Stimulated activated CD8-positive, alpha-beta memory T cell treated with anti-CD3 and anti-CD28 coated beads, Interleukin-4, amount 100 ng/mL, for 4 hours (primary cell): ENCODE measurements at places on chromosomes 16 and 17.

DNA sequence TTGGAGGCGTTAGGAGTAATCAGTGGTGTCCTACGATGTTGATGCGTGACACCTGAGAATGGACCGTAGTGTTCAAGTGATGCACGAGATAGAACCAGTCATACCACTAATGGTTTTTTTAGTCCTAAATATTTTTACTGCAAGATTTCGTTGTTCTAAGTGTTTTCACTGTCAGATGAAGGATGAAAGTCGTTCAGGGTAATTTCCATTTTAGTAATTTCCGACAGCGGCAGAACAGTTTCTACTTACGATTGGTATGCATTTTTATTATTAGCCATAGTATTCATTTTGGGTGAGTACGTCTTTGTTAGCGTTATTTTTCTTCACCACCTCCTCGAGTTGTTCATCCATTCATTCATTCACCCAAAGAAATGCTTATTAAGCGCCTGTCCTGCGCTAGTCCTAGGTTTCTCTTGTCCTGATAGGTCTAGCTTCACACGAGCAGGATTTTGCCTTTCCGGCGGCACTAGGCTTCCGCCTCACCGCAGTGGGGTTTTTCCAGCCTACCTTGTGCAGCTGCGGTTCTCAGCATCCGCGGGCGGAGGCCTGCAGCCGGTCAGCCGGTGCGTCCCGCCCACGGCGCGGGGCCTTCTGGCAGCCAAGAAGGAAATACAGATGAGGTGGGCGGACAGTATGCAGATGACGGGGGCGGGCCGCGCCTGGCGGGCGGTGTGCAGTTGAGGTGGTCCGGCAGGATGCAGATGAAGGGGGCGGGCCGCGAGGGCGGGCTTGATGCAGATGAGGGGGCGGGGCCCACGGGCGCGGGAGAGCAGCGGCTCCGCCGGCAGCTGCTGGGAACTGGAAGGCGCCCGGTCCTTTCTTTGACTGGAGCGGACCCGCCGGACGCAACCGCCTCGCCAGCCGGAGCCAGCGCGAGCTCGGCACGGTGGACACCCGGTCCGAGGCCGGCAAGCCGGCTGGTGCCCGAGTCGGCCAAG is 146.4 kb downstream of the SPECC1 start:
- peak; percentile 84 for DNase-seq

DNA sequence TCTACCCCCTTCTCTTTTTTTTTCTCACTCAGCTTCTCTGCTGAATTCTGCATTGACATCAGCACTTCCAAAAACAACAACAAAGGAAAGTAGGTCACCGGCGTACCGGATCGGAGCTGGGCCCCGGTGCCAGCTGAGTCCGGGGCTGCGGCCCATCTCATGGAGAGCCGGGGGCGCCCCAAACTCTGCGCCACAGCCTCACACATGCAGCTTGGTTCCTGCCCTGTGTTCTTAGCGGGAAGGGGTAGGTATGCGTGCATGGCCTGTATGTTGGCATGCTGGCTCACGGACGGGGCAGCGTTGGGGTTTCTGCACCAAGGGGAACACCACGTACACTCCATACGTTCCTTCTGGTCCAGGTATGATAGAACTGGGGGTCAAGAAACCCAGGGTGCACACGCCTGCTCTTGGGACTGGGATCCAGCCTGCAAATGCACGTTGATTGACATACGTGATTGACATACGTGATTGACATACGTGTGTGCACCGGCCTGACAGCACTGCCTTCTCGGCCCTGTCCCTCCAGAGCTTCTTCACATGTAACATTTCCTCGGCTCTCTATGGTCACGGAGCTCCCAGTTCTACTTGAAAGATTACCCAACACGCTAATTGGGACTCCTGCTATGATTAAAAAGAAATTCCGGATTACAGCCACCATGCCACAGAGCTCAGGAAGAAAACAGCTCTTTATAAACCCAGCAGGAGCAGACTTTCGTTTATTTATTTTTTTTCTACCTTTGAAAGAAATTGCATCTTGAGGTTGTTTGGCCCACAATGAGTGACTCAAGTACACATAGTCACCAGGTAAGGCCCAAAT is 88.7 kb downstream of the RPA1 start:
- DNase-seq = no peak

DNA sequence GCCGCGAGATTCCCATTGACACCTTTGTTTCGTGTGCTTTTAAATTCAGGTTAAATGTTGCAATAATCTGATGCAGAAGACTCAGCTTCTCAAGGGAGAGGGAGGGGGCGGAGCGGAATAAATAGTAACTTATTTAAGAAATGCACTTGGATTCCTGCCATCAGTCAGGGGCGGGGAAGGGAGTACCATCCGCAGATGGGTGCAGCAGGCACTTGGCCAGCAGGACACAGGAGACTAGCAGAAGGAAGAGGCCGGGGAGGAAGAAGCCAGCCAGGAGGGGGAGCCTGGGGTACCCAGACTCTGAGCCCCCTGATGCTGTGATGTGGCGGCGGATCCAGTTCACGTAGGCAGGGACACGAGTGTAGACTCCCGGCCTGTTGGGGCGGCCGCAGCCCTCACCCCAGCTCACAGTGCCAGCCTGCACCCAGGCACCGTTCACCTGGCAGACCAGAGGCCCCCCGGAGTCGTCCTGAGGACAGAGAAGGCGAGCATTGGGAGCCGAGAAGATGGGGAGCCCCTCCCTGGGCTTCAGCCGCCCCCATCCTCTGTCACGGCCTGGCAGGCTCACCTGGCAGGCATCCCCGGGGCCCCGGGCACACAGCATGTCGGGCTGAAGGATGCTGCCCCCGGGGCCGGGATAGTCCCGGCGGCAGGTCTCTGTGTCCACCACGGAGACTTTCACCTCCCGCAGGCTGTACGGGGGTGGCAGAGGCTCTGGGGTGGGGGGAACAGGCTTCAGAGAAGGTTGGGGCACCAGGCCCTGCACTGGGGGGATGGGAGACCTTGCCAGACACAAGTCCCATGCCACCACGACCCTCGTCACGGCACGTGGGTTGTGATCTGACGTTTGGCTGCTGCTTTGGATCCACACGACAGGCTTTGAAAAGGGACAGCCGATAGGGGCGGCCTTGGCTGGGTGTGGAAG is 3.2 kb downstream of the TPSG1 start:
- DNase-seq = no peak

GRCh38 chr16:85085721-85086120 is 26.6 kb downstream of the CIBAR2 start:
- DNase-seq = no peak

DNA sequence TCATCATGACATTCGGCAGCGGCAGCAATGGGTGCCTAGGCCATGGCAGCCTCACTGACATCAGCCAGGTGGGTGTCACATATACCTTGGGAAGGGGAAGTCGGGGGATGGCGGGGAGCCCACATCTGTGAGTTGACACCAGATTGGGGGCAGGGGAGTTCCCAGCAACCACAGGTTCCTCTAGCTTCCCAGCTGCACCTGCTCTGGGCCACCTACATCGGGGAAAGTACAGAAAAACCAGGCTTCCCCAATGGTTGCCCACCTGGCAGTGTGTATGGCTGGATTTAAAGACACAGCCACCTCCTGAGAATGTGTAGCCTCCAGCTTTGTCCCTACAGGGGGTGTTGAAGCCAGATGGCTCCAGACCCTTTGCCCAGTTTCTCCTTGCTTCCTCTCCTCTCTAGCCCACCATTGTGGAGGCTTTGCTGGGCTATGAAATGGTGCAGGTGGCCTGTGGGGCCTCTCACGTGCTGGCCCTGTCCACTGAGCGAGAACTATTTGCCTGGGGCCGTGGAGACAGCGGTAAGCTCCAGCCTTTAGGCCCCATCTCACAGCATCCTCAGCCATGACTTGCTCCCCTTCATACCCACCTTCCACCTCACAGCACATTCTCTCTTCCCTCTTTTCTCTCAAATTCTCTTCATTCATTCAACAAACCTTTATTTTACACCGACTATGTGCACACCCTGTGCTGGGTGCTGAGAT is 5.0 kb upstream of the TRAF4 start:
- DNase-seq = peak; percentile 67

GRCh38 chr17:45784741-45785479 is 790 bp downstream of the CRHR1 start:
- no peak for DNase-seq

- DNase-seq = no peak
Observed at GRCh38 chr17:19268611-19269010, 31.4 kb downstream of the EPN2 start.

DNA sequence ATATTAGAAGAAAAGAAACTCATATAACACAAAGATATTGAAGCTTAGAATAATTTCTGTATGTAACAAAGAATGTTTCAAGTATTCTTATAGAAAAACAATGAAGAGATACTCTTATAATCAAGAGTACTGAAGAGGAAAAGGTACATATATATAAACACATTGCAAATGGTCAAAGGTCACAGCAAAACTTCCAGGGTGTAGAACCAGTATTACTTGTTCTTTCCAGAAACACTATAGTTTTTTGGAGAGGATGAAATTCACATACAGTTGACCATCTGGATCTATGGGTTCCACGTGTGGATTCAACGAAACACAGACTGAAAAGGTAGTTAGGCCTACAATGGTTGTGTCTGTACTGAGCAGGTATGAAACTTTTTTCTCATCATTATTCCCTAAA is 22.6 kb downstream of the PRPSAP1 start:
- no peak for DNase-seq

- DNase-seq = no peak
Observed at GRCh38 chr17:57721967-57722703, 23.0 kb downstream of the CCDC182 start.

- DNase-seq = no peak
Observed at GRCh38 chr17:4297351-4297750, 33.6 kb upstream of the ANKFY1 start.

- DNase-seq = no peak
Observed at GRCh38 chr16:10577305-10578202, 2.8 kb downstream of the EMP2 start.

DNA sequence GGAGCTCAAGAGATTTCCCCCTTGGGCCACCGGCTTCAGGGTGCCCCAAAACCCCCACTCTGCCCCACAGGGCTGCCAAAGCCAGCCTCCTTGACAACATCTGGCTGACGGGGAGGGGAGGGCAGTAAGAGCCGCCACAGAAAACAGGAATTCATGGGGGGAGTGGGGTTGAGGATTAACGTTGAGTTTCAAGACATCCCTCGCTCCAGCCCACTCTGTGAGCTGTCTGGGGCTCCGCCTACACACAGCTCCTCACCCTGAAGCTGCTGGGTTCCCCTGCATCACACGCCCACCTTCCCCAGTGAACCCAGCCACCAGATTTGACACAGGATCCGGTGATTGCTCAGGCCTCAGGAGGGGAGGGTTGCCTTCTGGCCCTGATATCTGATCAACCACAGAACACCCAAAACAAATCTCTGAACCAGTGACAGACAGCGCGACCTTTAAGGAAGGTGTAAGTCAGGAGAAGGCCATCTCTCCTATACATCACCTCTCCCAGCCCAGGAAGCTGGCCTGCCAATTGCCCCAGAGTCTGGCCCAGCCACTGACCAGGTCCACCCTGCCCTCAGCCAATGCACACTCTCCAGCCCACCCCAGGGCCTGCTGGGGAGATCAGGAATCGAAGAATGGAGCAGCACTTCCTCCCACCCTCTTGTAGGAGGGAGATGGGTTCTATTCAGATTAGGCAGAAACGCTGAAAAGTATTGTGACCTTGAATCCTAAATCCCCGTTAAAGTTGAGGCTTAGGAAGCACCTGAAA is 132.1 kb downstream of the CLEC16A start:
- DNase-seq = peak; percentile 67

GRCh38 chr17:58995247-58995940 is 111.3 kb downstream of the TRIM37 start:
- DNase-seq = no peak

DNA sequence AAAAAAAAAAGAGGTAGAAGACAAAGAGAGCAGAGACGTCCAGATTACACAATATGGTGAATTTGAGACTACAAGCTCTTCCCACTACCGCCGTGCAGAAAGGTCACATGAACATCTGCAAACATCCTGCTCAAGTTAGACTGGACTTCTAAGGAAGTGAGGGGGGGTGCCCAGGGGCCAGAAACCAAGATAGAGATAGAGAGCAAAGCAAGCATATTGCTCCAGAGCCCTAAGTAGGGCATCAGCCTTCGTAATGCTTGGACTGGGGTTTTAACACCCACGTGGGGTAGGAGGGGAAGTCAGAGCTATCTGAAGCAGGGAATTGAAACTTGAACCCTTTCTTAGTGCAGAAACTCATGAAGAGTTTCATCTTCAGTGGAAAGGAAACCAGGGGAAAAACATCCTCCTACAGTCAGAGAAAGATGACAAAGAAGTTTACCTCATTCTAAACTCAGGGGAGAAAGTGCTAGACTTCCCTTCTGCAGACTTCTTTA is 8.7 kb downstream of the CLEC19A start:
- DNase-seq = no peak

DNA sequence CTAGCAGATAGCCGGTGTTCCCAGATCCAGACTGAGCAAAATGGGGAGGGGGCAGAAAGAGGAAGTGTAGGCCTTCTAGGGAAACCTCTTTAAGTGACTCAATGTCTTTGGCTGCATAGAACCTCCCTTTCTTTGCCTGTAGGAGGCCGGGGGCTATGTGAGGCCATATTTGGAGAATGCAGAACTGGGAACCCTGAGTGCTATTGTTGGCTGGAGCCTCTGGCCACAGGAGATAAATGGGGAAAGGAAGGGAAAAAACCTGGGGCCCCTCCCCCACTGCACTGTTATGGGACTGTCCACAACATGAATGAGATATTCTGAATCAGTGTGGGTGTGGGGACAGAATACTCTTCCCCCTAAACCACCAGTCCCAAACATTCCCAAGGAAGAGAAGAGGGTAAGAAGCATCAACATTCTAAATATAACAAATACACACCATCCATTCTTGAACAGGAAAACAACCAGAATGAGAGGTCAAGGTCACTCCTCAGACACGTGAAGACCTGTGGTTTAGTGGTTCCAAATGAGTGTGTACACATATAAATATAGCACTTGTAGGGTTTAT is 2.4 kb downstream of the VPS25 start:
- DNase-seq = no peak
